Mesendoderm (in vitro differentiated cells): ENCODE measurements at places on chromosomes 2 and 18.

DNA sequence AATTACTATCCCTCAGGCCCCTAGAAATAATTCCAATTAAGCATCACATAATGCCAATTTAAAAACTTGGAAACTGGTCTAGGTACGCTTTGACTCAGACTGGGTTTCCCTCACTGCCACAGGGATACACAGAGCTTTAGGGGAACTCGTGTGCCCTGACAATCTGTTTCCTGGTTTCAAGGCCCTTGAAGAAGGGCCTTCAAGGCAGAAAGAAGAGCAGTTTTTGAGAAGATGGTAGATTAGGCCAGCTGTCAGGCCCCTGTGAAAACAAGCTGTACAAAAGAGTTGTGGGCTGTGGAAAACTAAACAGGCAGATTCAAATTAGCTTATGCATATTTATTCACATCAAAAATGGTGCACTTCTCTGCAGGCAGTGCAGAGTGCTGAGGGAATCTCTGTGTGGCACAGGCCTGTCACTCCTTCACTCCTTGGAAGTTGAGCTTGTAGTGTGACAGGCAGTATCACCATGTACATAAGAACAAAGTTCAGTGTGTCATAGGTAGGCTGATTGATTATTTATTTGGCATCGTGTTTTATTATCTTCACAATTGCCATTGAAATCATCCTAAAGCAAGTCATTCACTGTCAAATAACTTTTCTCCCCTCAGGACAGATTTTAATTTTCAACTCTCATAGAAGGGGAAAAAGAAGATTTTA lies 614.4 kb upstream of the GYPC start:
- no peak overlapping the region for H3K4me3 ChIP-seq
- no peaks in the 10 kb centered on the region for H3K36me3 ChIP-seq
- no peak for DNase-seq
- H3K4me1 ChIP-seq, result no peaks in the 10 kb centered on the region
- no peaks in the 10 kb centered on the region for H3K27me3 ChIP-seq
- no peak overlapping the region for H3K27ac ChIP-seq

GRCh38 chr18:68244786-68245185 lies 470.1 kb downstream of the TMX3 start:
- H3K27ac ChIP-seq, result no peak overlapping the region
- no peak overlapping the region for H3K4me3 ChIP-seq
- no peaks in the 10 kb centered on the region for H3K27me3 ChIP-seq
- H3K36me3 ChIP-seq, result no peaks in the 10 kb centered on the region
- DNase-seq, result no peak

GRCh38 chr2:3264010-3264744 lies 113.4 kb downstream of the EIPR1 start:
- H3K27ac ChIP-seq, result no peak overlapping the region
- no peaks in the 10 kb centered on the region for H3K36me3 ChIP-seq
- peaks cover 12% of the 10 kb centered on the region for H3K4me1 ChIP-seq
- H3K4me3 ChIP-seq, result no peak overlapping the region

- H3K4me1 ChIP-seq, result peaks cover 18% of the 10 kb centered on the region
- no peak overlapping the region for H3K27ac ChIP-seq
- no peaks in the 10 kb centered on the region for H3K36me3 ChIP-seq
- DNase-seq, result peak; percentile 35
Measured at GRCh38 chr2:134778372-134778771, 59.6 kb upstream of the TMEM163 start.

- no peak overlapping the region for H3K27ac ChIP-seq
- DNase-seq, result no peak
- H3K4me1 ChIP-seq, result peaks cover 2% of the 10 kb centered on the region
- no peak overlapping the region for H3K4me3 ChIP-seq
- no peaks in the 10 kb centered on the region for H3K36me3 ChIP-seq
Measured at GRCh38 chr2:54728669-54729120, 5.2 kb downstream of the EML6 start.

- H3K36me3 ChIP-seq, result no peaks in the 10 kb centered on the region
- H3K27ac ChIP-seq, result no peak overlapping the region
- no peaks in the 10 kb centered on the region for H3K27me3 ChIP-seq
- DNase-seq, result no peak
- peaks cover 15% of the 10 kb centered on the region for H3K4me1 ChIP-seq
Measured at GRCh38 chr2:221549143-221549542, 23.0 kb downstream of the EPHA4 start.

GRCh38 chr2:54773838-54774237 lies 50.4 kb downstream of the EML6 start:
- H3K4me1 ChIP-seq, result no peaks in the 10 kb centered on the region
- H3K27me3 ChIP-seq, result no peaks in the 10 kb centered on the region
- H3K27ac ChIP-seq, result no peak overlapping the region
- DNase-seq, result peak; percentile 76
- no peak overlapping the region for H3K4me3 ChIP-seq

GRCh38 chr18:7846335-7846734 lies 279.2 kb downstream of the PTPRM start:
- H3K27ac ChIP-seq, result no peak overlapping the region
- no peaks in the 10 kb centered on the region for H3K27me3 ChIP-seq
- H3K4me3 ChIP-seq, result no peak overlapping the region
- no peak for DNase-seq

- no peaks in the 10 kb centered on the region for H3K27me3 ChIP-seq
- H3K4me3 ChIP-seq, result no peak overlapping the region
- H3K4me1 ChIP-seq, result no peaks in the 10 kb centered on the region
- H3K27ac ChIP-seq, result no peak overlapping the region
Measured at GRCh38 chr2:23692263-23692662, 234.7 kb downstream of the ATAD2B start.

- peaks cover 2% of the 10 kb centered on the region for H3K4me1 ChIP-seq
- DNase-seq, result no peak
- no peaks in the 10 kb centered on the region for H3K36me3 ChIP-seq
- H3K27me3 ChIP-seq, result no peaks in the 10 kb centered on the region
- no peak overlapping the region for H3K4me3 ChIP-seq
Measured at GRCh38 chr18:59549503-59550173, 147.6 kb downstream of the CCBE1 start.

GRCh38 chr2:241877989-241878970 lies 8.8 kb downstream of the RTP5 start:
- peak; percentile 83 for DNase-seq
- peaks cover 2% of the 10 kb centered on the region for H3K4me1 ChIP-seq
- no peak overlapping the region for H3K27ac ChIP-seq
- H3K4me3 ChIP-seq, result no peak overlapping the region
- no peaks in the 10 kb centered on the region for H3K36me3 ChIP-seq

DNA sequence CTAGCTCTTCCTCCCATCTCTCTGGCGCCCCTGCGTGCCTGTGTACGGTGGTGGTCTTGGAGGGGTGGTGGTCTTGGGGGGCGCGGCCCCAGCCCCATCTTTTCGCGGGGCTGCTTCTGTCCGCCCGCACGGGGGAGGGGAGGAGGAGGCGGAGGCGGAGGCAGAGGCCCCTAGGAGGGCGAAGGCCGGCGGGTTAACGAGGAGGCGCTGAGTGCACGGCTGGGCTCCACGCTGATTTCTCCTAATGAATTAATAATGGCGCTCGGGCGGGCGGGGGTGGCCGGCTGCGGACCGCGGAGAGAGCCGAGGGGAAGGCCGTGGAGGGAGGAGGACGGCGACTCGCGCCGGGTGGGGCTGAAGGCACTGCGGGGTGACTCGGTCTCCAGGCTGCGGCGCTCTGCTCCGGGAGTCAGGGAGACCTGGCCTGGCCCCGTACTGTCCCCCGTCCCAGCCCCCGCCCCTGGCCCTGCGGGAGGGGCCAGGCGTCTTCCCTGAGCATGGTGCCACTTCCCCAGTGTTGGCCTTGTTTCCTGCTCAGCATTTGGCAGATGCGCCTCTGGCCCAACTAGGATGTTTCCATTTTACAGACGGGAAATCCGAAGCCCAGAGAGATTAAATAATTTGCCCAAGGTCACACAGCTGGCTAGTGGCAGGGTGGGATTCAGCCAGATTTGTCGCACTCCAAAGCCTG lies 6.0 kb downstream of the GAREM2 start:
- no peaks in the 10 kb centered on the region for H3K27me3 ChIP-seq
- H3K27ac ChIP-seq, result no peak overlapping the region
- DNase-seq, result peak; percentile 63
- peak overlapping the region; percentile 37 for H3K4me3 ChIP-seq

GRCh38 chr2:11684894-11685460 lies 15.0 kb upstream of the NTSR2 start:
- H3K4me3 ChIP-seq, result no peak overlapping the region
- no peaks in the 10 kb centered on the region for H3K4me1 ChIP-seq
- no peak overlapping the region for H3K27ac ChIP-seq
- H3K27me3 ChIP-seq, result no peaks in the 10 kb centered on the region
- no peaks in the 10 kb centered on the region for H3K36me3 ChIP-seq
